ENCODE measurements at places on chromosomes 7 and 10.

DNA sequence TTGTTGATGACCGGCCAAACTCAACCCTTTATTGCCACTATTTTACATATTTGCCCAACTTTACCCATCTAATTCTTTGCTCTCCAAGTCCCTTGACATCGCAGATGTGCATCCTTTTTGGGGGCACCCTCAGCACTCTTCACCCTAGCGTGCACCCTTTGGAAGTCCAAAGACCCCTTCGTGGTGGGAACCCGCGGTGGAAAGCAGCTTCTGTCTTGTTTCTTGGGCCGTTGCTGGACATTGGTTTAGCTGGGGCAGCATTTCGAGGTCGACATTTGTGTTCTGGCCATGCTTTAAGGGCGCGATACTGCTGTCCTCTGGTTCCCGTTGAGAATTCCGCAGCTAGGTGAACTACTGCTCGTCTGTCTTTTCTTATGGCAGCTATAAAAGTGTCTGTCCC, 326 bp upstream of the PAPOLB start:
- DNase-seq = no peak

DNA sequence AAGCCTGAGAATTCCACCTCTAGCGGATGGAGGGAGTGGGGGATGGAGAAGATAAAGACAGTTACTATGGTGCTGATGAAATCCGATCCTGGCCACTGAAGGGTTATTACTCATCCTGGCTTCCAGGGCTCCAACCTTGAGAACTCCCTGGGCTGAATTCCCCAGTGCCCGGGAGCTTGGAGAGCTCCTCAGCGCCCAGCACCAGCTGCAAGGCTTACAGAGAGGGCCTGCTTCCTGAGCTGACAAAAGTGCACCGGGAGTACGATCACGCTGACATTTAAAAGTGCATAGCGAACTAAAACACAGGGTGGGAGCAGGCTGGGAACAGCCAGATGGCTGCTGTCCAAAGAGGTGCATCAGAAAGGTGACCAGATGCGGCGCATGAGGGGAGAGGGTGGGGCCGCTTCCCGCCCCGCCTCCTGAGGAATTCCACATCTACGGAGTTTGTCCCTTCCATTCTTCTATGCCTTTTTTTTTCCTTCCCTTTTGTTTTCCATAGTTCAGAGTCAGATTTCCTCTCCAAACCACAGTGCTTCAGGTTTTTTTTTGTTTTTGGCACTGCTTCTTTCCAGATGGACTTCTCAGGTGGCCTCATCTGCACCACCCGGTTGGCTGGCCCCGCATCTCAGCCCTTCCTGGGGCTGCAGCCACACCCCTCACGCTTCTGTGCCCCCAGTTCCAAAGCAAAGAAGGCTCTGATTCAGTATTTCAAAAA, 62.4 kb upstream of the MKRN1 start:
- DNase-seq = no peak

DNA sequence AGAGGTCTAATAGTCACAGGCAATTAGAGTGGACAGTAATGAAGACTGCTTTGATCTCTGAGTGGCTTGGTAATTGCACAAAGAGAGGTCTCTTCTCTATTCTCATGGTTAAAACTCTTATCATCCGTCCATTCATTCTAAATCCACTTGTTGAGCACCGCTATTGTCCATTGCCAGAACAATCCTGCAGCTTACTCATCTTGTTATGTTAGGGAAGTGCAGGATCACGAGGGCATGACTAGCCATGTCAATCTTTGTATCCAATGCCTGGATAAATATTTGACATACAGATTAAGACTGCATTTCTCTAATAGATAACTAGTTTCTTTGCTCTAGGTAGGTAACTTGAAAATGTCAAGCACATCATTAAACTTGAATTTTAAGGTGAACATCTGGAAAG, 14.9 kb downstream of the SFTPD start:
- DNase-seq = no peak

GRCh38 chr10:5564537-5565204, 39.9 kb downstream of the CALML3 start:
- no peak for DNase-seq

- no peak for DNase-seq
Observed at GRCh38 chr7:100719523-100720278, 567 bp upstream of the EPO start.

DNA sequence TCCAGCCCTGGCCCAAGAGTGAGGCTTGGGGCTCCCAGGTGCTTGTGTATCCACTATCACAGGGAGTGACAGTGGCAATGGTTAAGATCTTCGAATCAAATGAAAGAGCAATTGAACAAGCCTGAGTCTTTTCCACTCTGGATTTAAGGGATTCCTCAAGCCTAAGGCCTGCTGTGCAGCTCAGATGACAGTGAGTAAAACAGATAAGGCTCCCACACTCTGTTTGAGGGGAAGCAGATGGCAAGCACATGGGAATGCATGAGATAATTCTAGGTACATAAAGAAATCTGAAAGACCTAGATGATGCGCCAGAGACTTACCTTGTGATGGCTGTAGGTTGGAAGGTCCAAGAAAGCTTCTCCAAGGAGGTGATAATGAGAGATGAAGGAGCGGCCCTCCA, 95.0 kb downstream of the LRRC18 start:
- no peak for DNase-seq

DNA sequence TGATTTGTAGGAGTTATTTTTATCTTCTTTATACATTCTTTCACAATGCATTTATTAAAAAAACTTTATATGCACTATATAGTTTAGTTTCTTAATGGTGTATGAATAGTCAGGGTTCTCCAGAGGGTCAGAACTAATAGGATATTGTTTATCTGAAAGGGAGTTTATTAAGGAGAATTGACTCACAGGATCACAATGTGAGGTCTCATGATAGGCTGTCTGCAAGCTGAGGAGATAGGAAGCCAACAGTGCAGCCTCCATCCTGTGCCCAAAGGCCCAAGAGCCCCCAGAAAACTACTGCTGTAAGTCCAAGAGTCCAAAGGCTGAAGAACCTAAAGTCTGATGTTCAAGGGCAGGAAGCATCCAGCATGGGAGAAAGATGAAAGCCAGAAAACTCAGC, 192.8 kb upstream of the AHR start:
- DNase-seq = no peak

DNA sequence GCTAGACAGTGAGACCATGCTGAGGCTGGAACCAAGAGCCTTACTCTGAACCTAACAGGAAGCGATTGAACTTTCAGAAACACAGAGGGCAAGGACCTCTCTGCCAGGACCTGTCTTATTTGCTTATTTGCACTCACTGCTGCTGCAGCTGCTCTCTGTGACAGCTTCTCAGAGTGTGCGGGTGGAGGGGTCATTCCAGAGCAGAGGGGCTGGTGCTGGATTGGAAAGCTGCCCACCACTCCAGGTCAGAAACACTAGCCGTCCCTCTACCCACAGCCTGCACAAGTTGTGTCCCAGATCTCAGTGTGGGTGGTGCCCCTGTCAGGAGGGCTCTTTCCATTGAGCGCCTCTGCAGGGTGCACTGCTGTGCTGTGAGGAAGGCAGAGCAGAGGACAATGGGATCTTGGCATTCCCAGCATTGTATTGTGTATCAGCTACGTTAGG, 126.2 kb downstream of the CCNY start:
- DNase-seq = peak; percentile 65

GRCh38 chr7:11410656-11411644, 421.0 kb downstream of the THSD7A start:
- DNase-seq = no peak

DNA sequence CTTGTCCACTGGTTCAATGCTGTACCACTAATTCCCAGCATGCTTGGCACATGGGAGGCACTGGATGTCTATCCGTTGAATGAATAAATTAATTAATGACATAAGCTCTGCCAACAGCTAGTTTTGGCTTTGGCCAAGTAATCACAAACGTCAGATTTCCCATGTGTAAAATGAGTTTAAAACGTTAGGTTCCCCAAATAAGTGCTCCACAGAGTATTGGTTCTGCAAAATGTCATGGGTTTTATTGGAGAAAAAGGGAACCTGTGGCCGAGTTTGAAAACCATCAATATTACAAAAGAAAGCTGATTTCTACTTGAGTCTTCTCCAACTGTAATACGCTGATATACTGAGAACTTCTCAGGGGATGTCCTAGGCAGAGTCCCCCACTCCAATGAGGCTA, 23.2 kb downstream of the ELMO1 start:
- DNase-seq = no peak

DNA sequence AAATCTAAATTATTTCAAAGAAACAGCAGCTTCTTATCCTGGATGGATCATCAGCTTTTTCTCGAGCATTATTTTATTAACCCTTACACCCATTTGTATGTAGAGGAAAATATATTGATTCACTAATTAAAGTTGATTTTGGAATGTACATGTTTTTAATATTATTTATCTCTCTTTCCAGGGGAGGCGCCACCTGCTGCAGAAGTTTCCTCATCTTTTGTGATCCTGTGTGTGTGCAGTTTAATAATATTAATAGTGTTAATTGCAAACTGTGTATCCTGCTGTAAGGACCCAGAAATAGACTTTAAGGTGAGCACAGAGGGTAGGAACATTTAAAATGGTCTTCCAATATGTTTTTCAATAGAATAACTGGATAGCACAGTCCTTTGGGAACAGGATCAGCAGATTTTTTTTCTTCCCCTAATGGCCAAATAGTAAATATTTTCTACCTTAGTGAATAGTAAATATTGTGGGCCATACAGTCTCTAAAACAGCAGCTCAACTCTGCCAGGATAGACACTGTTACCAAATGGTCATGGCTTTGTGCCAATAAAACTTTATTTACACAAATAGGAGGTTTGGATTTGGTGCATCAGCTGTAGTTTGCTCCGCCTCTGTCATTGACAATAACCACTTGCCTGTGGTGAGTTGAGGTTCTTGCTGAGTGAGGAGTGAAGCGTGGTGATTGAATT, 30.6 kb downstream of the LMTK2 start:
- no peak for DNase-seq

DNA sequence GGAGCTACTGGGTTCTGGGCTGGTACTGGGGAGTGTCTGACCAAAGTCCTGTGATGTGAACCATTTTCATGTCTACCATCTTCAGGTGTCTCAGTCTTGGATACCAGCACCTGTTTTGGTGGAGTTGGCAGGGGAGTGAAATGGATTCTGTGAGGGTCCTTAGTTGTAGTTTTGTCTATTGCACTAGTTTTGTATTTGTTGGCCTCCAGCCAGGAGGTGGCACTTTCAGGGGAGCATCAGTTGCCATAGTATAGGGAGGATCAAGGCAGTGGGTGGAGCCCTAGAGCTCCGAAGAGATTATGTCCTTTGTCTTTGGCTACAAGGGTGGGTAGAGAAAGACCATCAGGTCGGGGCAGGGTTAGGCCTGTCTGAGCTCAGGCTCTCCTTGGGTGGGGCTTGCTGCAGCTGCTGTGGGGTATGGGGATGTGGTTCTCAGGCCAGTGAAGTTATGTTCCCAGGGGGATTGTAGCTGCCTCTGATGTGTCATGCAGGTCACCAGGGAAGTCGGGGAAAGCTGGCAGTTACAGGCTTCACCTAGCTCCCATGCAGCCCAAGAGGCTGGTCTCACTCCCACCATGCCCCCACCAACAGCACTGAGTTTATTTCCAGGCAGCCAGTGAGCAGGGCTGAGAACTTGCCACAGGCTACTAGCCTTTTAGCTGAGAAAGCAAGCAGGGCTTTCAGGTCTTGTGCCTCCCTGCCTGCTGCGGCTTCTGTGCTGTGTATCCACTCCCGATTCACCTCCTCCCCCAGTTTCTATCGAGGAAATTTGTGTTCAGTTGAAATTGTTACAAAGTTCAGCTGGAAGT, 153.1 kb downstream of the ZNF365 start:
- no peak for DNase-seq

- DNase-seq = no peak
Observed at GRCh38 chr7:151857866-151858450, 19.0 kb downstream of the PRKAG2 start.

DNA sequence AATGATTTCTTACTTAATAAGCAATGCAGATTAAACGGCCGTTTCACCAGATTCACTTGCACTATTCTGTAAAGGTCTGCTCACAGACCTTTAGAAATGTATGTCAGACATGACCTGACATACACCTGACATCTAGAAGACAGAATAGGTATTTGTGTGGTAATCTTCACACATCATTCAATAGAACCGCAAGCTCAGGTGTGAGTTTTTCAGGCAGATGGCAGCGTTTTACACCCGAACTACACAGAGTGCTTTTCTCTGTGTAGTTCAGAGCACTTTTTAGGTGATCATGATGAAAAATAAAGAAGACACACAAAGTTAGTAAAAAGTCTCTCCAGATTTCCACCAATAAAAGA, 63.2 kb downstream of the PRKCQ start:
- DNase-seq = no peak

DNA sequence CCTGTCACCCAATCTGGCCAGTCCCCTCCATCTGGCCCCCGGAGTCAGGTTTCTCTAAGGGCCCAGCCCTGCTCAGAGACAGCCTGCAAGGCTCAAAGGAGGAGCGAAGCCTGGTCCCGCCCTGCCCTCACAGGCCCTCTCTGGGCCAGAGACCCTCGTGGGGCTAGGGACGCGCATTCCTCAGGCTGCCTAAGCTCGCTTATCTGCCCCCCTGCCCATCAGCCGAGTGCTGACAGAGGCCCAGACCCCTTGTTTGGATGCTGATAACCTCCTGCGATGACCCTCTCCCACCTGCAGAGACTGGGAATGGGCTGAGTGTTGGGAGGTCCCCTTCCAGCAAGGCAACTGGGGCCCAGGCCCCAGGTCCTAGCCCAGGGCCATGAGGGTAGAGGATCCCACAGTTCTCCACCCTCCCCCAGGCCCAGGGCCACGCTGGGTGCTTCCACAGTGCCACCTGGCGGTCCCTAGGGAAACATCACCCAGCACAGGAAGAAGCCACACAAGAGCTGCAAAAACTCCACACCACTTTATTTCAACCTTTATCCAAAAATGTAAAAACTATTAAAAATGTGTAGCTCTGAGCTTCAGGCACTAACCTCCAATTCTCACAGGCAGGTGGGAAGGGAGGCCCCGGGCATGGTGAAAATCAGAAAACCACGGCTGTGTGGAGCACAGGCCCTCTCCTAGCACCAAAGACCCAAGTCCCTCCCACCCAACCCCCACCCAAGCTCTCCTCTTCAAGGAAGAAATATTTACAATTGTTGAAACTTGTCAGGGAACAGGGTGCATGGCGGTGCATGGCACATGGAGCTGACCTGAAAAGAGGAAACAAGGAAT, 2.2 kb downstream of the NPM3 start:
- peak; percentile 69 for DNase-seq

DNA sequence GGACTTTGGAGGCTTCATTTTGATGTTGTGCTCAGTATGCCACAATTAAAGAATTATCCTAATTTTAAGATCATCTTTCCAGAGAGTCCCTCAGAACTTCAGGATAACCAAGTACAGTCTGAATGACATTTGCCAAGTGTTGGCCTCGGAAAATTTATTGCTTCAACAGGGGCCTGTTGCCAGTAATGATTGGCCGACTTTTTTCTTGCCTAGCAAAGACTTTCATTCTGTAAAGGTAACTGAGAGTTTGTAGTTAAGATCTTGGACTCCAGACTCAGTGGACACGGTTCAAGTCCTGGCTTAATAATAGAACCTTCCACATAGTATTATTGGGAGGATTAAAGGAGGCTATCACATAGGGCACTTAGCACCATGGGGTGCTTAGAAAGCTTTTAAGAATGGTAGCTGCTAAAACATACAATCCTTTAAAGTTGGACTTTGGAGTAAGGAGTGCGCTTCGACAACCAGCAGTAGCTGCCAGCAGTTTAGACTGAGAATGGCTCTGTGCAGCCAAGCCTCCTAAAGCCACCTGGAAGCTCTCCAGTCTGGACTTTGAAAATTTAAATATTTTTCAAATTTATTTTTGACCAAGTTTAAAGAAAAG, 90.0 kb downstream of the PLCE1 start:
- no peak for DNase-seq

Data from posterior cingulate gyrus (tissue), 11 donors.